ENCODE measurements at places on chromosomes 13 and 19.
A peak's percentile ranks its signal among the peaks of the same experiment; 100 is the strongest.

DNA sequence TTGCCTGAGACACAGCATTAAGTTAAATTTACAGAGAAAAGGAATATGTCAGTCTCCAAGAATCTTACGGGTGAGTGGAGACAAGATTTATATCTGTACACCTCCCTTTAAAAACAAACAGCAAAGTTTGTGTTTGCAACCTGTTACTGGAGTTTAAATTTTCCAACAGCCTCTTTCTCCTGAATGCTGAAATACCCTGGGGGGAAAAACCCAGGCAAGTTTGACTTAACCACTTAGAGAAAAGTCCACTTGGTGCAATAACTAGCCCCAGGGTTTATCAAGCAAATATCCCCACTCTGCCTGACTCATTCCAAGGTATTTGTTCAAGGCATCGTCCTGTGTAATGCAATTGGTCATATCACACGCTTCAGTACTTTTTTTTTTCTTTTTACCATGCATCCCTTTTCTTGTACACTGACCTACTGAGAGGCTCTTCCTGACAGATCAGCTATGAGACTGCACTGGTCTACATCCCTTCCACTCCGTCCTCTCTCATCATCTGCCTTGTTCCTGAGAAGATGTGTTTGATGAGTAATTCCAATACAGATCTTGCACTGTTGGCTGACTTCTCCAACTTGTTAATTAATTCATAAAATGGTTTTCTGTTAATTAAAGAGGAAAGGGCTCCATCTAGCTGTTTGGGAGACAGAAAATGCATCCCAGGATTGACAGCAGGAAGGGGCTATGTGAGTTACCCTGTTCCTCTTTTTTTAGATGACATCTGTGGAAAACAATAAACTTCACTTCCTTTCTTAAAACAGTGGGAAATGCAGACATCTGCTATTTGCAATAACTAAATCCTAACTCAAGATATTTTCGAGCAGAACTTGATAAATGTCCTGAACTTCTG is 212.5 kb upstream of the IRS2 start:
- no peak for DNase-seq

GRCh38 chr19:1084024-1084868 is 10.9 kb downstream of the POLR2E start:
- no peak for DNase-seq

- peak; percentile 23 for DNase-seq
Observed at GRCh38 chr19:52270266-52270885, 989 bp downstream of the ZNF766 start.

DNA sequence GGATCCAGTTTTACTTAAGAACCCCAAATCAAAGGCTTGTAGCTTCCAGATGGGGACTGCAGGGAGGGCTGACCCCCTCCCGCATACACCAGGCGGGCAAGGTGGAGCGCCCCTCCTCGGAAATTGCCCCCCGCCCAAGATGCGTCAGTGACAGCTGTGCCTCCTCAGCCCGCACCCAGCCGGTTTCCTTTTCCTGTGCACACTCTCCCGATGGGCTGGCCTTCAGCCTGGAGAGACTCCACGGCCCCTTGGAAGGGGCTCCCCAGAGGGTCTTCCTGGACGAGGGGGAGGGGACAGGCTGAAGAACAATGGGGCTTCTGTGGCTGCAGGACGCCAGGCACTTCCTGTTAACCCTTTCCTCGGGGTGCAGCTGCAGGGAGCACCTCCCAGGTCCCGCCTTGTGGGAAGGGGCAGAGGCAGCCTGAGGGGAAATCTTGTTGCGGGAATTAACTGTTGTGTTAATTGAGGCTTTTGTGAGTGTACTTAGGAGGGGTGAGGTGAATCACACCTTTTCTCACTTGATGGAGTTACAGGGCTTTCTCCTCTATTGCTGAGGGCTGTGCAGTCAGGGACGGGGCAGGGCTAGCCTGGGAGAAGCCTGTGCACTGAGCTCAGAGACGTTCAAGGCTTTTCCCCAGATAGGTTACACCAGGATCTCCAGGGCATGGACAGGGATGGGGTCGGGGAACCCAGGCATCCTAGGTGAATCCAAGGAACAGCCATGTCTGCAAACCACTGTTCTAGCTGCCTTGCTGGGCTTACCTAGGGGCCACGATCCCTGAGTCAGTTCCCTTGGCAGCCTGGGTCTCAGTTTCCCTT is 14.3 kb downstream of the IER2 start:
- DNase-seq = peak; percentile 53

DNA sequence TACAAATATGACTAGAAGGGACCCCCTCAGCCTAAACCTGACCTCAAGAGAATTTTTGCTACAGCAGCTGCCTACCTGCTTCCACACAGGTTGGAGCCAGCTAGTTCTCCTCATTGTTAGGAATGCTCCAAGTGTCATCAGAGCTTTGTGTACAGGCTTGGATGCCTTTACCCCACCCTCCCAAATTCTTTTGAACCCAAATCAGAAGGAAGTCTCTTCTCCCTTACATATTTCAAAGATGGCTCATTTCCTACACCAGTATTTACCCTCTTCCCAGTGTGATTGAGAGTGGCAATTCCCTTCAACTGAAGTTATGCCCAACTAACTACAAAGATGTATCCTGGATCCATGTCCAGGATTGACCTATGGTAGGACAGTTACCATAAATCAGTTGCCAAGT is 323.2 kb downstream of the OXGR1 start:
- DNase-seq = no peak

DNA sequence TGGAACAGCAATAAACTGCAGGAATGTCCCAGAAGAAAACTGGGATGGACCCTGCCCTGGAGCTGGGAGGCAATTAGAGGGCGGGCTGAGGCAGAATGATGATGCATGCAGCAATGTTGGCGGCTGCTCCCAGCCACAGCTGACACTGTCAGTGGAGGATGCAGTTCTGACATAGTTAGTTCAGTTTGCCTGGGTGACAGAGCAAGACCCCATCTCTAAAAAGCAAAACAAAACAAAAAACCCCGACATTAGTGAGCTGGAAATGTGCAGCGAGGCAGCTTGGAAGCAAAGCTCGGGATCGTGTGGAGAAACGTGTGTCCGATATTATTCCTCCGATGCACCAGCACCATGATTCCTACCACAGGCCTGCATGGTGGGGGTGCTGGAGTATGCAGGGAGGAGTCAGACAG is 110.1 kb upstream of the UQCRFS1 start:
- no peak for DNase-seq

DNA sequence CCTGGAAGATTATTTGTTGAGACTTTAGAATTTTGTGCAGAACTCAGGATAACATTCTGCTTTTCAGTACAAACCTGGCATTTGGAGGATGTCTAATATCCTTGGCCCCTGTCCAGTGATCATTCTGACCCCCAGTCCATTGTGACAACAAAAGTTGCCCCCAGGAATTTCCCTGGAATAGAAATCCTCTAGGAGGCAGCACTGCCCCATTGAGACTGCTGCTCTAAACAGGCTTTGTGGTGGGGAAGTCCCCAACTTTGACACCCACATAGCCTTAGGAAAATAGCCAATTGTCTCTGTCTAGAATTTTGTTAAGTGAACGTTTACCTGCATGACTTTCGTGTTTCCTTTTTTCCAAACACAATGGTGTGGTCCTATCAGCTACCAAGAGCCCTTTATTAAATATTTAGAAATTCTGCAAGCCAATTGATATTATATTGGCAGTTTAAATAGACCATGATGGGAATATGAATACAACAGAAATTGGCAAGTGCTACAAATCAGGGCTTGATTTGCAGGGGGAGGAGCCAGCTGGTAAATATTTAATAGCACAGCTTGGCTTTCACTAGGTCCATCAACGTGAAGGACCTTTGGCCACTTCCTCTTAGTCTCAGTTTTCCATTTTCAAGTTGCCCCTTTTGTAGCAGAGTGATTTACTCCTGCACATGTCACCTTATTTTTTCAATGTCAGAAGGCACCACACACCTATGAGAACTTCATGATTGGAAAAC is 451.7 kb downstream of the EFNB2 start:
- DNase-seq = no peak

DNA sequence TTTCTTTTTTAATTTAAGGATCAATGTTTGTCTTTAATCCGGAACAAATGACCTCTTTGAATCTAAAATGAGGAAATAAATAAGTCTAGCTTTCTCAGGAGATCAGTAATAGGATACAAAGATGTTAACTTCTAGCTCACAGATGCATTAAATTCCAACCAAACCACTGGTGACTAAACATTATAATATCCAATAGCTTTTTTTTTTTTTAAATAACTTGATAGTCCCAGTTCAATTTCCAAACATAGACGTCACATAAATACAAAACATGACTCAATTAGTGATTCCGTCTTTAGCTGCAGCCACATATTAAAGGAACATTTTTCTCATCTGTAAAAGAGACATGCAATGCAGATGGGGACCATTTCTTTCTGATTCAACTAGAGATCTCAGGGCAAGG is 390.5 kb upstream of the PCDH9 start:
- no peak for DNase-seq

DNA sequence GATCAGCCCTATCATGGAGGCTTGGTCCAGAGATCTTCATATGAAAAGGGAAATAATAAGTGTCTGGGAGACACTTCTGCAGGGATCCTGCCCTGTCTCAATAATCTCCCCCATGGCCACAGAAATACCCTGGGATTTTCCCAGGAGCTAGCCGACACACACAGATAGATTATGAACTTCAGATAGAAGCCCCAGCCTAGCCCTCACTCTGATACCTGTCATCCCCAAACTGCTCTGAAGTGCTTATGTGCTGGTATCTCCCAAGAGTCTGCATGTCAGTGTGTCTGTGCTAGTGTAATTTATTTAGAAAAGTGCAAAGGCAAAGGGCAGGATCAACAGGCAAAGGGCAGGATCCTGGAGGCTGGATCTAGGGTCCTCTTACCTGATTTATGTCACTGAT is 38.7 kb upstream of the ZNF766 start:
- DNase-seq = no peak

DNA sequence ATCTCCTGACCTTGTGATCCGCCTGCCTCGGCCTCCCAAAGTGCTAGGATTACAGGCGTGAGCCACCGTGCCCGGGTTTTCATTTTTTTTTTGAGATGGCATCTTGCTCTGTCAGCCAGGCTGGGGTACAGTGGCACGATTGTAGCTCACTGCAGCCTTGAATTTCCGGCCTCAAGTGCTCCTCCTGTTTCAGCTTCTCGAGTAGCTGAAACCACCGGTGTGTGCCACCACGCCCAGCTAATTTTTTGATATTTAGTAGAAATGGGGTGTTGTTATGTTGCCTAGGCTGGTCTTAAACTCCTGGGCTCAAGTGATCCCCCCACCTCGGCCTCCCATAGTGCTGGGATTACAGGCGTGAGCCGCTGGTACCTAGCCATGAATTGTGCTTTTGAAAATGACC is 5.9 kb downstream of the ADAT3 start:
- DNase-seq = no peak

GRCh38 chr13:34464011-34464410 is 478.1 kb upstream of the NBEA start:
- no peak for DNase-seq

DNA sequence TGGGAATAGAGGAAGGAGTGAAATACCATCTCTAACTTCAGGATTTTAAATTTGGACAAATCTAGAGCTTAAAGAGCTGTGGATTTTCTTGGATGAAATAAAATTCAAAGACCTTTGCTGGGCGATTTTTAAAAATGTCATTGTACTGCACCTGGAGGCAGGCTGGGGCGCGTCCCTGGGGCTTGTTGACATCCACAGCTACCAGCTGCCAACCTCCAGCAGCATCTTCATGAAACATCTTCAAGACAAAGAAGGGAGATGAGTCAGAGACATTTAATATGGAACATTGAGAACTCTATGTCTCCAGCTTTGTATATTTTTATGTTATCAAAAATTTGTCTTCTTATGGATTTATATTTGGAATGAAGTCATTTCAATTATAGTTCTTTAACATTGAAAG is 132.5 kb downstream of the NALCN start:
- no peak for DNase-seq

DNA sequence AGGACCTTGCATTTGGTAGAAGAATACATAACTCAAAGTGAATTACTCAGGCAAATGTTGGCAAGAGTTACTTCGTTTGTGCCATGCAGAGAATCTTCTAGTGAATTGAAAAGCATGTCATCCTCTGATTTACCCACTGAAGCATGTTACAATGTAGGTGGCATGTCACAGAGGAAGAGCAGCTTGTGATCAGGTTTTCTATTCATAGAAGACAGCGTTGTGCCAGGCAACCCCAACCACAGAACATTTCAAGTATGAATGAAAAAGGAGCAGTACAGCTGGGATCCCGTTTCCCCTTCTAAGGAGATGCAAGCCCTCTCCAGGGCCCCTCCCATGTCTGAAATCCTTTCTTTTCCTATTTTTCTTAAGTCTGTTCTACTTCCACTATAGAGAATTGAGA is 6.0 kb upstream of the KATNAL1 start:
- DNase-seq = no peak

- DNase-seq = no peak
Observed at GRCh38 chr19:33463199-33463598, 58.4 kb downstream of the PEPD start.

GRCh38 chr19:49022116-49022515 is 2.0 kb downstream of the CGB3 start:
- no peak for DNase-seq

GRCh38 chr19:9058905-9059667 is 27.8 kb upstream of the OR1M1 start:
- DNase-seq = no peak

DNA sequence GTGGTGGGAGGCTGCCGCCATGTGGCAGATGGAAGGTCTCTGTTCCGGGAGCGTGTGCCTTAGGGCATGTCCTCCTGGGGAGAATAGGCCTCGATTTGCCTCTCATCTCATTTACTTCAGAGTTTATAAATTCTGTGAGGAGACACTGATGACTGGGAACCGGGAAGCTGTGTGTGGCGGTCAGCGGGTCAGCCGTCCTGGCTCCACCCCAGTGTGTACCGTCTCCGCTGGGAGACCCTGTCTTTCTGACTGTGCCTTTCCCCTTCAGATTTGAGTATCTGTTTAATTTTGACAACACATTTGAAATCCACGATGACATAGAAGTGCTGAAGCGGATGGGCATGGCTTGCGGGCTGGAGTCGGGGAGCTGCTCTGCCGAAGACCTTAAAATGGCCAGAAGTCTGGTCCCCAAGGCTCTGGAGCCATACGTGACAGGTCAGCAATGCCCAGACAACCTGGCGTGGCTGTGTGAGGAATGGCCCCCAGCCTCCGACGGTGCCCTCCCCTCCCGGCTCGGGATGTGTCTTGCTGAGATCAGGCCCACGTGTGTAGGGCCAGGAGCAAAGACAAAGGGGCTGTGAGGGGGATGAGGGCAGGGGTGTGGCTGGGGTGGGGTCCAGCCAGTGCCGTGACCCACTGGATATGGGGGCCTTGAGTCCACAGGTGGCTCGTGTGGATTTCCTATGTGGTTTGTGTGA is 21.6 kb downstream of the ATP4B start:
- no peak for DNase-seq

All from K562 (cell line).